ENCODE measurements at places on chromosomes 2 and 18.

DNA sequence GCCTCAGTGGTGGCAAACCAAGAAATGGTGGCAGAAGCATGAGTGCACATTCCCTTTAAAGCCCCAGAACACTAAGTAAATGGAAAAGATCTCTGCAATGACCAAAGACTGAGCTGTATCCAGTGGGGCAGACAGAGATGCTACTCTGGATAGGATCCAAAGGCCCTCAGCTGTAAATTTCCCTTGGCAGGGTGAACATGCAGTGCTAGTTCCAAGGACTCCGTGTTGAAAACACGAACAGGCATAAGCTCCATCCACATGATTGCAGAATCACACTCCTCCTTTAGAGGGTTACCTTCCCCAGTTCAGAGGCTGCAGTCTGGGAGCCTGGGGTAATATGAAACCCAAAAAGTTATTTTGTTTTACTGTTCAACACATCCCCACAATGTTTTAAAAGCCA lies 98.6 kb upstream of the KLF7 start:
- no peak for DNase-seq

GRCh38 chr18:9696701-9697100 lies 11.4 kb upstream of the RAB31 start:
- no peak for DNase-seq

DNA sequence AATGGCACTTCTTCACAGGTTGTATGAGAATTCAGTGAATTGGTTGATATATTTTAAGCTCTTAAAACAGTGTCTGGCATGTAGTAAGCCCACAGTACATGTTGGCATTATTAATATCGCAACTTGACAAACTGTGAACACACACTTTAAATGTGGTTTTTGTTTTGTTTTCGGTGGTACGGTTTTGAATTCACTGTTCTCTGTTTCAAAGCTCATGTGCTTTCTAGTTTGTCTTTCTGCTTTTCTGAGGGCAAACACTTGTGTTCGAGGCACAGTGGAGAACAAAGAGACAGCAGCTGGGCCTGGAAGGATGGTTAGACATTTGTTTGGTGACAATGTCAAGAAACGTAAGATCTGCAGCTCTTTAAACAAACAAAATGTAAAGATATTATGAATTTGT lies 276.5 kb upstream of the MC4R start:
- DNase-seq = no peak

DNA sequence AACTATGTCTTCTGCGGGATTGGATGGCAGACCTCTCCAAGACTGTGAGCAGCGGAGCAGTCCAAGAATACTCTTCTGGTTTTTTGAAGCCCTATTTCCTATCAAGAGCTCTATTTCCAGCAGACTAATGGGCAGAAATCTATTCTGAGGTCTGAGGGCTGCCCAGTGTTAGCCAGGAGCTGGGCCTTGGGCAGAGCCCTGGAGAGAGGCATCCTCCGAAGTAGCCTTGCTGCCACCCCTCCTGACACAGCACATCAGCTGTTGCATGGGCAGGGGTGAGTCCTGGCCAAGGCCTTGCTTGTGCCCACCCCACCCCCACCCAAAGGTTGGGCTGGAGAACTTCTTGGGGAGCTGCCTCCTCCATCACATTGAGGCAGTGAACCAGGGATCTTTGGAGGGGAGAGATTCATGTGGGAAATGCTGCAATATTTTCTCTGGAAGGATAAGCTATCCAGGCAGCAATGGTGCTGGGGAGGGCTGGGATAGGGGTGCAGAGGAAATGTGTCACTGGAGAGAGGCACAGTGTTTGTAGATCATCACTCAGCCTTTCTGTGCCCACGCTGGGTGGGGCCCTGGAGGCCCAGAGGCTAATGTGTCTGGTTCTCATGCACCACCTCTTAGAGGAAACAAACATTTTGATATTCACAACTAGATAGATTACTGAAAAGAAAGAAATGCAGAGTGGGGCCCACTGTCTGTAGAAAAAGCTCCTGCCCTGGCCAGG lies 104.7 kb downstream of the VSNL1 start:
- no peak for DNase-seq
